Heart right ventricle (tissue), 16 donors: ENCODE measurements at places on chromosomes 12 and 14. TPM values are rescaled to one million over a fixed set of nuclear protein-coding genes. Genes with fewer than 3 reads are reported as not detected.

DNA sequence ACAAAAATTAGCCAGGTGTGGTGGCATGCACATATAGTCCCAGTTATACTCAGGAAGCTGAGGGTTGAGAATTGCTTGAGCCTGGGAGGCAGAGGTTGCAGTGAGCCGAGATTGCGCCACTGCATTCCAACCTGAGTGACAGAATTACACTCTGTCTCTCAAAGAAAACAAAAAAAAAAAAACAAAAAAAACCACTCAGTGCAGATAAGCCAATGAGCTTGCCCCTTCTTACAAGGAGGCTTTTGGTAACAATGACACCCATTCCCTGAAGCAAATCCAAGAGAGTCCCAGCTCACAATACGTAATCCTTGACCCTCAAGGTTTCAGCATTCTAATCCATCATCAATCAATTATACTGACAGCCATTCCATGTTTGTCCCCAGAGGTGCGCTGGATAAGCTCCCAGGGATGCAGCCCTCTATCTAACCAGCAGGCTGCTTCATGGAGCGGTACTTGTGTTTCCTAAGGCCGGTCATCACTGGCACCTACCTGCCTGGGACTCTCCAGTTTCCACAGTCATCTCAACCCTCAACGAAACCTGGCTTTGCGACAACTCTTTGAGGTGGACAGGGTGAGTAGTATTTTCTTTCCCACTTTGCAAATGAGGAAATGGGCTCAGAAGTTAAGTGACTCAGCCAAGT is 12.4 kb downstream of the GCN1 start:
- no peak overlapping the region for H3K27ac ChIP-seq
- no peaks in the 10 kb centered on the region for H3K27me3 ChIP-seq
- no peak for DNase-seq
- peaks cover 13% of the 10 kb centered on the region for H3K4me1 ChIP-seq
- peaks cover 96% of the 10 kb centered on the region for H3K36me3 ChIP-seq

DNA sequence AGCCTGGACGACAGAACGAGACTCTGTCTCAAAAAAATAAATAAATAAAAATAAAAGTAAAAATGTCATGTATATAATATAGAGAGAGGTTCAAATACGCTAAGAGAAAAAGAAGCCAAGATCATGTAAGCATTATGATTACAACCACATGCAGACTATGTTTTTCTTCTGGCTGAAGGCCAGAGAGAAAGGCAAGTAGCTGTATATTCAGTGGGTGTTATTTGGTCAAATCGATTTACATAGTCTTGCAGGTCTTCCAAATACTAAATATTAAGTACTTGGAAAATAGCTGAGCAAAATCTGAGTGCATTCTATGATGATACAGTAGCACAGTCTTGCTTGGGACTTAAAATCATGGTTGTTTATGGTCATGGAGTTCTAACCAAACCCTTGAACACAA is 758.0 kb downstream of the DIO2 start:
- no peak overlapping the region for H3K4me3 ChIP-seq
- no peak for DNase-seq
- H3K4me1 ChIP-seq, result no peaks in the 10 kb centered on the region
- H3K27ac ChIP-seq, result no peak overlapping the region

GRCh38 chr12:45725631-45726602 is 3.6 kb upstream of the ARID2 start:
- peaks cover 47% of the 10 kb centered on the region for H3K4me1 ChIP-seq
- DNase-seq, result peak; percentile 36
- H3K36me3 ChIP-seq, result no peaks in the 10 kb centered on the region
- H3K27me3 ChIP-seq, result no peaks in the 10 kb centered on the region
- peak overlapping the region; percentile 95 for H3K4me3 ChIP-seq
- peak overlapping the region; percentile 99 for H3K27ac ChIP-seq

GRCh38 chr14:50829489-50830043 is 1.4 kb downstream of the NIN start:
- peak overlapping the region; percentile 88 for H3K4me3 ChIP-seq
- peaks cover 42% of the 10 kb centered on the region for H3K4me1 ChIP-seq
- H3K36me3 ChIP-seq, result no peaks in the 10 kb centered on the region
- no peak for DNase-seq
- peak overlapping the region; percentile 91 for H3K27ac ChIP-seq
- H3K27me3 ChIP-seq, result no peaks in the 10 kb centered on the region

DNA sequence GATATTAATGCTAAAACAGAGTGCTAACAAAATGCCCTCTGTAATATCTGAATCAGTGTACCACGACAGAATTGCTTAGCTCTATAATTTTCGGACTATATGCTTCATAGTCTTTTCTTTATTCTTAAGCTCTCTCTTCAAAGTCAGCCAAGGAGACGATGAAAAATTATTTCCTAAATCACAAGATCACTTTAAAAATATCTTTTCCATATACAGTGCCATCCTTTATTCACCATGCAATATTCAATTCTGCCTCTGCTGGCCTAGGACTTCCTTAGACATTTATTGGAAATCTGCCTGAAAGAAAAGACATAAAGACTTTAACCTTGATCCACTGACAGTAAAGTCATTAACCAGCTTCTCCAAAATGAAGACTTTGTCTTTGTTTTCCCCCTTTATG is 238.9 kb upstream of the BTG1 start:
- no peak for DNase-seq
- no peak overlapping the region for H3K27ac ChIP-seq
- no peaks in the 10 kb centered on the region for H3K27me3 ChIP-seq
- no peak overlapping the region for H3K4me3 ChIP-seq
- no peaks in the 10 kb centered on the region for H3K4me1 ChIP-seq
- no peaks in the 10 kb centered on the region for H3K36me3 ChIP-seq

- H3K4me3 ChIP-seq, result no peak overlapping the region
- DNase-seq, result no peak
- H3K27ac ChIP-seq, result no peak overlapping the region
- H3K27me3 ChIP-seq, result no peaks in the 10 kb centered on the region
- H3K4me1 ChIP-seq, result peaks cover 33% of the 10 kb centered on the region
Measured at GRCh38 chr12:1469070-1469469, 125.3 kb downstream of the FBXL14 start.

DNA sequence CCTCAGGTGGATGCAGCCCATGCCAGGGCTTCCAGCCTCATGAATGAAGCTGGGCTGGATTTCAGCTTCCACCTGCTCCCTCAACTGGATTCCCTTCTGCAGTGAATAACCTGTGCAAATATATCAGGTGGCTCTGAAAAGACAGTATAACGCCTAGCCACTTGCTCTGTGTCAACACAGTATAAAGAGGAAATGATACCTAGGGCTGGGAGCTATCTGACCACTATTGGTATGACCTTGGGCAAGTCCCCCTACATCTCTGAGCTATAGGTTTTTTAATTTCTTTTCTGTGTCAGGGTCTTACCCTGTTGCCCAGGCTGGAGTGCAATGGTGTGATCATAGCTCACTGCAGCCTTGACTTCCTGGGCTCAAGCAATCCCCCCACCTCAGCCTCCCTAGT is 19.8 kb downstream of the ISM2 start:
- no peaks in the 10 kb centered on the region for H3K36me3 ChIP-seq
- H3K4me1 ChIP-seq, result no peaks in the 10 kb centered on the region
- H3K27me3 ChIP-seq, result no peaks in the 10 kb centered on the region
- no peak overlapping the region for H3K27ac ChIP-seq

DNA sequence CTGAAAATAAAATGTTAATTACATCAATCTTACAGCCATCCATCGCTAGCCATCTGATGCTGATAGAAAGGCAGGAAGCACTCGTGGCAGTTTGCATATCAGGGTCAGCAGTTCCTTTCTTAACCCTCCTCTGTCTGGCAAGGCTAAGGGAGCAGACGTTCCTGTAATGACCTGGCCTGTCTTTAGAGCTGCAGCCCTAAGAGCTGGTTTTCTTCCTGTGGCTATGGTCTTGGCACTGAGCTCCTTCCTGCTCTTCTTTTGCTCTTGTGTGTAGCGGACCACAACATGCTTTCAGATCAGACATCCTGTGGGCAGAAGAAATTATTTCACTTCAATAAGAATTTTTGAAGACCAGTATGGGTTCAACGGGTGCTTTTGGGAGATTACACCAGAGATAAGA is 170.4 kb downstream of the DAD1 start:
- no peaks in the 10 kb centered on the region for H3K36me3 ChIP-seq
- H3K27ac ChIP-seq, result no peak overlapping the region
- no peaks in the 10 kb centered on the region for H3K4me1 ChIP-seq
- H3K4me3 ChIP-seq, result no peak overlapping the region

DNA sequence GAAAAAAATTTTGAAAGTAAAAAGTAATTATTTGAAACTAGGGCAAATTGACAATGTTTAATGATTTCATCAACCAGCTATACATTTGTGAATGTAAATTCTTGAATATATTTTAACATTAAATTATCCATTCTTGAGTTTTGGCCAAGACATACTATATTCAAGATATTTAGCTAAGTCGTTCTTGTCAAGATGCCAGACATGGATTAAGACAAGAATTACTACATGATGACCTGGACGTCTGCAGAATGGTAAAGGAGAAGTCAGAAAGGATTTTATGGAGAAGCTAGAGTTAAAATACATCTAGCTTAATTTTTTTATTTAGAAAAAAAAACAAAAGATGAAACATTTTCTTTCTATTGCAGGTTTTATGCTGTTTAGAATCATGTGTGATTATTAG is 255.8 kb downstream of the TMTC2 start:
- no peaks in the 10 kb centered on the region for H3K27me3 ChIP-seq
- no peaks in the 10 kb centered on the region for H3K36me3 ChIP-seq
- no peaks in the 10 kb centered on the region for H3K4me1 ChIP-seq
- DNase-seq, result no peak
- H3K27ac ChIP-seq, result no peak overlapping the region

- no peaks in the 10 kb centered on the region for H3K36me3 ChIP-seq
- peaks cover 6% of the 10 kb centered on the region for H3K4me1 ChIP-seq
- H3K27ac ChIP-seq, result no peak overlapping the region
- H3K27me3 ChIP-seq, result no peaks in the 10 kb centered on the region
Measured at GRCh38 chr12:22310709-22311108, 23.8 kb downstream of the ST8SIA1 start.

GRCh38 chr12:132075026-132075713 is 68.9 kb downstream of the DDX51 start:
- no peaks in the 10 kb centered on the region for H3K4me1 ChIP-seq
- no peak overlapping the region for H3K4me3 ChIP-seq
- no peaks in the 10 kb centered on the region for H3K27me3 ChIP-seq
- DNase-seq, result no peak

DNA sequence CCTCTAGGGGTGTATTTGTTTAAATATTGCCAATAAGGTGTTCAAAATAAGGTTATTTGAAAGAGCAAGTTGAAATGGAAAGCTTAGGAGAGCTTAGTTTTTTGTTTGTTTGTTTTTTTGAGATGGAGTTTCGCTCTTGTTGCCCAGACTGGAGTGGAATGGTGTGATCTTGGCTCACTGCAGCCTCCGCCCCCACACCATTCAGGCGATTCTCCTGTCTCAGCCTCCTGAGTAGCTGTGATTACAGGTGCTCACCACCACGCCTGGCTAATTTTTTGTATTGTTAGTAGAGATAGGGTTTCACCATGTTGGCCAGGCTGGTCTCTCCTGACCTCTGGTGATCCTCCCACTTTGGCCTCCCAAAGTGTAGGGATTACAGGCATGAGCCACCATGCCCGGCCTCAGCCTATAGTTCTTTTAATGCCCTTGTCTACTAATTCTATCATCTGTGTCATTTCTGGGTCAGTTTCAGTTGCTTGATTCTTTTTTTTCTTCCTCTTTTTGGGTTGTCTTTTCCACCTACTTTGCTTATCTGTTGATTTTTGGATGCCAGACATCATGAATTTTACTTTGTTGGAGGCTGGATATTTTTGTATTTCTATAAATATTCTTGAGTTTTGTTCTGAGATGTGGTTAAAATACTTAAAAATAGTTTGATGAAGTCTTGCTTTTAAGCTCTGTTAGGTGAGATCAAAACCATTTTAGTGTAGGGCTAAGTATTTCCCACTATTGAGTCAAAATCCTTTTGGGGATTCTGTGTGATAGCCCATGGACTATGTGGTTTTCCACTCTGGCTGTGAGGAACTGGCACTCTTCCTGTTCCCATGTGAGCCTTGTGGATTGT is 18.7 kb downstream of the RCOR1 start:
- no peaks in the 10 kb centered on the region for H3K27me3 ChIP-seq
- no peak for DNase-seq
- H3K4me3 ChIP-seq, result no peak overlapping the region
- no peaks in the 10 kb centered on the region for H3K4me1 ChIP-seq

GRCh38 chr14:73467377-73467776 is 9.0 kb upstream of the NUMB start:
- no peaks in the 10 kb centered on the region for H3K36me3 ChIP-seq
- H3K4me3 ChIP-seq, result no peak overlapping the region
- DNase-seq, result no peak
- no peak overlapping the region for H3K27ac ChIP-seq

GRCh38 chr14:68182492-68182891 is 362.9 kb downstream of the RAD51B start:
- H3K27me3 ChIP-seq, result no peaks in the 10 kb centered on the region
- no peak overlapping the region for H3K27ac ChIP-seq
- H3K4me3 ChIP-seq, result no peak overlapping the region
- no peak for DNase-seq

DNA sequence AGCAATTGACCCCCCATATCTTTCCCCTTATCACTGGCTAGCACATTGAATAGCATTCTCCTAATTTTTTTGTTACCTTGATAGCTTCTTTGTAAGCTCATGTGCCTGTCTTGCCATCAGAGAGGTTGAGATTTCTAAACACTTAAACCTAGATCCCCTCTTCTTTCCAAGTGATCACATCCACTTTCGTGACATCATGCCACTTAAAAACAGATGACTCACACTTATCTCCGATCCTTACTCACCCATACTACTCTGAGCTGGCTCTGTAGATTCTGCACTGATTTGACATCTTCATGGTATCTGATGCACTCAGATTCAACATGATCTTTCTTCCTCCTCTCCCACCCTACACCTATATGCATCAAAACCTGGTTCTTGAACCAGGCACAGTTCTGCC is 10.5 kb downstream of the GPR137C start:
- H3K27ac ChIP-seq, result no peak overlapping the region
- H3K4me1 ChIP-seq, result no peaks in the 10 kb centered on the region

Gene MMP19
- total RNA-seq, result 1.8 TPM

Gene RERG
- 2.4 TPM for total RNA-seq

Gene PGAM5
- total RNA-seq, result 22.7 TPM
